Stimulated activated CD8-positive, alpha-beta memory T cell treated with anti-CD3 and anti-CD28 coated beads, Interleukin-4, amount 100 ng/mL, for 1 hour (primary cell): ENCODE measurements at places on chromosomes 7 and 10.

DNA sequence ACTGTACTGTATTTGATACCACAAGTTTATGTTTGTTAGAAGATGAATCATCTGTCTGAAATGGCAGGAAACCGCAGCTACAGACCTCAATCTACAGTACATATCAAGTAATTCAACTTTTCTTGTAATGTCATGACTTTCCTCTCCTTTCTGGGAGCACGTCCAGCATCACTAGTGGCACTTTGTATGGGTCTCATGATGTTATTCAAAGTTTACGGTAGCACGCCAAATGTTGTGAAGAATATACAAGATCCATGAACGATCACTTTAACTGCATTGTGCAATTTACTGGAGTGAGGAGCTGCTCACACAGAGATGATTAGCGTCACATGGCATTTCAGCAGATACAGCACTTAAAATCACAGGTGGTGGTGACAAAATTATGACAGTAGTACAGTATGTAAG is 257.8 kb upstream of the GNAI1 start:
- no peak for DNase-seq

DNA sequence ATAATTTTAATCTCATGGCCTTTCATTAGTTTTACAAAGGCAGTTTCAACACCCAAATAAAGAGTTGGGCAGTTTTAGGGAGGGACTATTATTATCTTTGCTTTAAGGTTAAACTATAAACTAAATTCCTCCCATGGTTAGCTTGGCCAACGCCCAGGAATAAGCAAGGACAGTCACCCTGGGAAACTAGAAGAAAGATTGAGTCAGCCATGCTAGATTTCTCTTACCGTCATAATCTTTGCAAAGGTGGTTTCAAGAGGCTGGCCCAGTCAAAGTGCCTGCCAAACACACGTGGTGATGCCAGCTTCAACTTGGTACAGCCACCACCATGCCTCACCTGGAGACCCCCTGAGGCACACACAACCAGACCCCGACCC is 317.4 kb upstream of the SP8 start:
- DNase-seq: no peak

GRCh38 chr7:95863623-95864022 is 91.3 kb downstream of the DYNC1I1 start:
- no peak for DNase-seq

DNA sequence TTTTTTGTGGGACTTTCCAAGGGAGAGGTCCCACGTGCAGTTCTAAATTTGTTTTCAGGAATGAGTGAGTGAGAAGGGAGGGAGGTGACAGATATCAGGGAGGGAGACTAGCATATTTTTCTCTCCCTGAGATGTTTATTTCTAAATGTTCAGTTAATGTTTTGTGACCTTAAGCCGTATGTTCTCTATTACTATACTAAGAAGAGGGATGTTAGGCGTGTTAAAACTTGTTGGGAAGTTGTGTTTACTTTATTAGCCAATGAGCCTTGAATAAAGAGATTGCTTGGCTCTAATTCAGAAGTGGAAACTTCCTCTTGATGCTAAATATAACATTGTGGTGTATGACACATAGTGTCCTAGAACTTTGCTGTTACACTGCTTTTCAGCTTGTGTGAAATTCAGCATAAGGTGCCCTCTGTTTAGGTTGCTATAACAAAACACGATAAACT is 37.3 kb downstream of the DNAH11 start:
- no peak for DNase-seq

DNA sequence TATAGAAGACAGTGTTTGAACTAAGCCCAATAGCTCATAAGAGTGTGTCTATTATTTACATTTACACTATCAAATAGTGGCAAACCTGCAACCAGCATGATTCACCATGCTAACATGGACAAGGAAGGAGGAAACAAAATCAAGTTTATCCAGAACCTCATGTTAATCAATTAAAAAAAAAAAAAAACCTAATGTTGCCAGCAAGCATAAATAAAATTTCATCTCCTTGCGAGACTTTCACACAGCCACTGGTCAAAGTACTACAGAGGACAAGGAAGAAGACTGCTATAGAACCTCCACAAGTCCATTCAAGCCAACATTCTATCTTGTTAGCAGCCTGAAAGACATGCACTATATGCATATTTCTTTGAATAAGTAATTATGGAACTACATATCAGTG is 9.7 kb downstream of the TM9SF3 start:
- no peak for DNase-seq

GRCh38 chr10:34075254-34075926 is 739.7 kb downstream of the PARD3 start:
- no peak for DNase-seq

DNA sequence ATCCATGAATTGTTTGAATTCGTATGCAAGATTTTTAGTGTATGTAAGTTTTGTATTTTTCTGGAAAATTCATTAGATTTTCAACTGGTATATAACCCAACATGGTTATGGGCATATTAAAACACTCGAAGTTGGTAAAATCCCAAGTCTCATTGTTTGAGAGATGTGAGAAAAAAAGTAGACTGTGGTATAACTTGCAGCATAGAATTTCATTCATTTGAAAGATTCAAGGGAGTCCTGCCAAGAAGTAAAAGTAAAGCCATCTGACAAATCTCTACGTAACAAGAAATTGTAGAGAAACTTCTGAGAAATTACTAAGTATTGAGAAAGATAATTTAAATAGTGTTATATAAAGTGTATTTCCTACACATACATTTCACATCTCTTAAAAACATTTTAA is 40.2 kb downstream of the SEMA3E start:
- no peak for DNase-seq

- no peak for DNase-seq
Measured at GRCh38 chr10:92239600-92240288, 51.1 kb downstream of the CPEB3 start.

DNA sequence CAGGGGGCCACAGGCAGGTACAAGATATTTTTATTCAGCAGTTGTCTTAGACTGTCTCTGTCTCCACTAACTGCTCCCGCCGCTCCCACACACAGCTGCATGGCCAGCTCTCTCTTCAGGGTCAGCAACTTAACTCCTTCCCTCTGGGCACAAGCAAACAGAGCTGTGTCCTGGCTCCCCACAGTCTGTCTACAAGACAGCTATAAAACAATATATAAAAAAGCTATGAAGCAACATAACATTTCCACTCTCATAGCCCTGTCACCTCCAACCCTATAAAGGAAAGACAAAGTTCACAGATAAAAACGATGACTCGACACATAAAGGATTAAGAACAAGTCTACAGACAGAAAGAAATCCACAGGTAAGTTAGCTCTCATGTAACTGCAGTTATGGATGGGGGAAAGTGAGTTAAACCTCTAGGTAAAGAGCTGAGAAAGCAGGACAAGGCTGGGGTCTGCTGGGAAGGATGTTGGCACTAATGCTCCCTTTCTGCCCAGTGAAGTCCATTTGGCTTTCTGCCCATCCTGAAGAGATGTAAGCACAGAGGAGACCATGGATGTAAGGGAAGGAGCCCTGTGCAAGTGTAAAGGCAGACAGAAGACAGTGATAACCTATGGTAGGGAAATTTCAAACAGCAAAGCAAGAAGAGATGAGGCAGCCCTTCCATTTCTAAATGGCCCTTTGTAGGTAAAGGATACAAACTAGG is 27.0 kb downstream of the RAPGEF5 start:
- no peak for DNase-seq

DNA sequence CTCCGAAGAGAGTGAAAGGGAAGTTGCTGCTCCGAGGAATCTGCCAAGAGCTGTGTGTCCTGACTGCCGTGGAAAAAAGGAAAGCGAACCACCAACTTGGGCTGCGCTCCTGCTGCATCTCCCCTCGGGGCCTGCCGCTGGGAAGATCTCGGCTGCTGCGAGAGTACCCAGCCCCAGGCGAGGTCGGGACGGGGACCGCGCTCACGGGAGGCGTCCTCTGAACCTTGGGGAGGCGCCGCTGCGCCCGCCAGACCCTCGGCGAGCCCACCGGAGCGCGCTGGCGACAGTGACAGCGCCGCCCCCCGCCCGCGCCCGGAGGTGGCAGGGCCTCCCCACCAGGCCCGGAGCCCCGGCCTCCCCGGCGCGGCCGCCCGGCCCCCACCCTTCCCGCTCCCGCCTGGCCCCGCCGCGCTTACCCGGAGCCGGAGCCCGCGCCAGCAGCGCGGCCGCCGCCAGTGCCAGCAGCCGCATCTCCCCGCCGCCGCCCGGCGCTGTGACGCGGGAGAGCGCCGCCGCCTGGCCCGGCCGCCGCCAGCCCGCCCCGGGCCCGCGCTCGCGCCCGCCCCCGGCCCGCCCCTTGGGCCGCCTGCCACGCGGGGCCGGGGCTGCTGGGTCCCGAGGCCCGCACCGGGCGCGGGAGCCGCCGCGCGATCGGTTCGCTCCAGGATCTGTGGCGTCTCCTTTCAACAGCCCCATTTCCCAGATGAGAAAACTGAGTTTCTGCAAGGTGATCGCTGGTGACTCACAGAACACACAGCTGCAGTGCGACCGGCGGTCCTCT is at the start of gene VSTM4:
Gene VSTM4, minus strand, starts transcription at position 508 of the 781 bp plus-strand sequence. Its CDS starts 37 bp downstream, at position 471.
- DNase-seq: no peak

GRCh38 chr7:65798111-65799075 is 74.5 kb upstream of the VKORC1L1 start:
- no peak for DNase-seq

DNA sequence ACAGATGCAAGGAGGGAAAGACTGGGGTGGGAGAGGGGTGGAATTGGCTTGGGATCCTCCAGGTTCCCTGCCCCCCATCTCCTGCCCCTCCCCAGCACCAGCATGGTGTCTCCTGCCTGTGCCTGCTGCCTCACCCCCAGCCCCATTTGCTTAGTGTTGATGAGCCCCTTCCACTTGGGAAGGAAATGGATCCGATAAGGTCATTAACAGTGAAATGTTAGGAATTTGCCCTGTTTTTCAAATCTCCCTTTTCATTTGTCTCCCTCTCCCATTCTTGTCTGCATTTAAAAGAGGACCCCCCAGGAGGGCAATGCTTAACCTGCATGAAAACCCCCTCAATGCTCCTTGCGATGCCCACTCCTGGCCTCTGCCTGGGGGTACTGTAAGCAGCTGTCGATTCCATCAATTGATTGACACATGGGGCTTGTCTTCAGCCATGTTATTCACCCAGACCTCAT is 51.5 kb downstream of the HK1 start:
- no peak for DNase-seq

- DNase-seq: no peak
Measured at GRCh38 chr7:24755541-24756407, 1.5 kb downstream of the GSDME start.

GRCh38 chr7:7756577-7756976 is 38.2 kb upstream of the RPA3 start:
- DNase-seq: no peak

- no peak for DNase-seq
Measured at GRCh38 chr7:69825113-69825972, 227.1 kb downstream of the AUTS2 start.

DNA sequence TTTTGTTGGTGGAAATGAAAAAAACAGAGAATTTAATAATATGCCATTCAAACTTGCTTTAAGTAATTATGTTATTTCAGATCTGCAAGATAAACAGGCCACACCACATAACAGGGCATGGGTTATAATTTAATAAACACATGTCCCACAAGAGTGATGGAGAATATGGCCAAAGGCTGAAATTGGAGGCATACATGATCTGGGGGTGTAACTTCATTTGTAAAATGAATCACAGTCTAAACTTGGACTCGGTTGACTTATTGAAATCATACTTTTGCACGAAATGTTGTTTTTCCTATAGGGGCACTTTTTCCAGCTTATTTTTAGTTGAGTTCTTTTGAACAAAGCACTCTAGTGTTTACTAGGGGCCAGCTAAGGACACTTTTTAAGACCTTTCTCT is 151.6 kb downstream of the TMEM26 start:
- no peak for DNase-seq

DNA sequence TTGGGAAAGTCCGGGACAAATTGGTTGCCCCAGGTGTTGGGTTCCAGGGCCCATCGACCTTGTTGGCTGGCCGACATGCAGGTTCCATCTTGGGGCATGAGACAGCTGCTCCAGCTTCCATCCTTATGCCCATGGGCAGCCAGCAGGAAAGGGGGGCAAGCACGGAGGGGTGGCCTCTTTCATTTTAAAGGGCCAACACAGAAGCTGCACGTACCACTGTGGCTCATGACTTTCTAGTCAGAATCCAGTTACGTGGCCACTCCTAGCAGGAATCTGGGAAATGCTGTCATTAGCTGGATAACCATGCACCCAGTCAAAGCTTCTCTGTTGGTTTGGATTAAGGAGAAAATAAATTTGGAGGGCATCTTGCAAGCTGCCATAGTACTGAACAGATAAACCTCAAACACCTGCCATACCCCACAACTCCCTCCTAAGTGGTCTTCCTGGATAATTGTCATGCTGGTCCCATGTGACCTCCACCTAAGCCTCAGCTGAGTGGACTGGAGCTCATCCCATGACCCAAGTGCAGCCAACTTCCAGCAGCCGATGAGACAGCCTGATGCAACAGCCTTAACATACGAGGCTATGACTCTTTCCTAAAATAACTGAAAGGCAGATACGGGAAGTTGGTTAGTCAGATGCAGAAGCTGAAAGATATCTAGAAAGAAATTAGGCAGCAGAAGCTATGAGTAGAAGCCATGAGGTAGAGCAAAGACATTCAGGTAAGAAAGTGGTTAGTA is 21.4 kb upstream of the GSDME start:
- DNase-seq: no peak

DNA sequence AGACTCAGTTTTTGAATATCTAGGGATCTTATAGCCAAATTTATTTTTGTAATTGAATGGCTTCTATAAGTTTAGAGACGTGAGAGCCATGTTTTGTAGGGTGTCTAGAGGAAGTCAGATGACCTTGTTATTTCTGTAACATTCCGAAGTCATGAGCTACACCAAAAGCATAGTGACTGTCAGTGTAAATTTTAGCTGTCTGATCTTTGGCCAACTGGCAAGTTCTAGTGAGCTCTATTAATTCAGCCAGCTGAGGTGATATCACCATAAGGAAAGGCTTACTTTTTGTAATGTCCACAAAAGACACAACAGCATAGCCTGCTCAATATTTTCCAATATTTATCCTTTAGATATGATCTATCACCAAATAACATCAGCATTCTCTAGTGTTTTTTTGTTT is 9.9 kb upstream of the NT5C3A start:
- DNase-seq: no peak

- DNase-seq: no peak
Measured at GRCh38 chr7:82755705-82756551, 312.4 kb upstream of the CACNA2D1 start.

GRCh38 chr10:104591441-104591840 is 49.6 kb upstream of the SORCS3 start:
- DNase-seq: no peak

GRCh38 chr10:127090138-127090537 is 106.3 kb downstream of the INSYN2A start:
- no peak for DNase-seq

DNA sequence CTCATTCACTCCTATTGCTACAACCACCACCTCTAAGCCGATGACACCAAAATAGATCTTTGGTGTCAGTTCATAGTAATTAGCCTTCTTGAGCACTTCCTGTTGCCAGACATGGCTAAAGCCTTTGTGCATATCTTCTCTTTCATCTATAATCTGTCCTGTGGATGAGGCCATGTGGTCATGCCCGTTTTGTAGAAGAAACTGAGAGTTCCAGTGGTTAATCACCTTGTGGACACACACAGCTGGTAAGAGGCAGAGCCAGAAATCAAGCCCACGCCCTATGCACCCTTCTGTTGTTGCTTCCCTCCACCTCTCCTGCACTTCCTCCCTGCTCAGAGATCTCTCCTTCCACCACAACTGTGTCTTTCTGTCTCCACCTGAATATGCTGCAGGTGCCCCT is 285.1 kb upstream of the PFKP start:
- no peak for DNase-seq

GRCh38 chr10:123804716-123805115 is 86.9 kb downstream of the CPXM2 start:
- DNase-seq: no peak
